ENCODE measurements at places on chromosomes 7 and 10. TPM values are rescaled to one million over a fixed set of nuclear protein-coding genes. Genes with fewer than 3 reads are reported as not detected.

DNA sequence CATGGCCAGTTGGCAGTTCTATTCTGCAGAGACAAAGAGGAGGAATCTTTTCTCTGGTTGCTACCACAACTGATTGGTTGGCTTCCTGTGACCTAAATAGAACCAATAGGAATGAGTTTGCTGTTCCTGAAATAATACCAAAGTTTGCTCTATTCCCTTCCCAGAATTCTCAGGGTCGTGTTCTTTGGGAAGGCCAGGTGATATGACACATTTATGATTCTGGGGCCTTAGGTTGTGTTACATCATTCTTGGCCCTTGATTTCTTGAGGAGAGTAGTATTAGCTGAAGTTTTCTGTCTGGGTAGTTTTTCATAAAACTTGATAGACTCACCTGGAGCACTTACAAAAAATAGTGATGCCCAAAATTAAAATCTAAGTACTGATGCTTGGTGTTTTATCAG lies 171.9 kb downstream of the LRRC4 start:
- DNase-seq: no peak
- no peak overlapping the region for H3K27ac ChIP-seq

DNA sequence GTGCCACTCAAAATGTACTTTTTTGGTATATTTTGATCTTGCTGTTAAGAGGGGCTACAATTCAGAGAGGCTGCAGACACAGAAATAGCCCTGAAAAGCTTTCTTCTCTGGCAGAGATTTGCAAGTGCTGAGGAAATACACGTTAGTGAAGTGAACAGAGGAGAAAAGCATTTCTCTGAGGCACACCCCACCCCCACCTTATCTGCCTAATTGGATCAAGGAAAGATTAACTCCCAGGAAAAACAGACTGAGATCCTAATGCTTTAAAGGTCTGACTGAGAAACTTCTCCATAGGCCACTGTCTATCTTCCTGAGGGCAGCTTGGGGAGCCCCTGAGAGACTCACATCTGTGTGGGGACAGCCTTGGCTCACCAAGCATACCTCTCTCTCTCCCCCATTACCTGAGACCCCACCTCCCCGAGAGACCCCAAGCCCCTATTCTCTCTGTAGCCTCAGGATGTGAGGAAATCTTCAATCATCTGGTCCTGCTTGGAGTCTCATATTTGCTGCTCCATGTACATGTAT lies 14.8 kb upstream of the AKR1C3 start:
- no peak overlapping the region for H3K27ac ChIP-seq
- DNase-seq: no peak
- no peaks in the 10 kb centered on the region for H3K4me1 ChIP-seq
- no peak overlapping the region for H3K4me3 ChIP-seq

DNA sequence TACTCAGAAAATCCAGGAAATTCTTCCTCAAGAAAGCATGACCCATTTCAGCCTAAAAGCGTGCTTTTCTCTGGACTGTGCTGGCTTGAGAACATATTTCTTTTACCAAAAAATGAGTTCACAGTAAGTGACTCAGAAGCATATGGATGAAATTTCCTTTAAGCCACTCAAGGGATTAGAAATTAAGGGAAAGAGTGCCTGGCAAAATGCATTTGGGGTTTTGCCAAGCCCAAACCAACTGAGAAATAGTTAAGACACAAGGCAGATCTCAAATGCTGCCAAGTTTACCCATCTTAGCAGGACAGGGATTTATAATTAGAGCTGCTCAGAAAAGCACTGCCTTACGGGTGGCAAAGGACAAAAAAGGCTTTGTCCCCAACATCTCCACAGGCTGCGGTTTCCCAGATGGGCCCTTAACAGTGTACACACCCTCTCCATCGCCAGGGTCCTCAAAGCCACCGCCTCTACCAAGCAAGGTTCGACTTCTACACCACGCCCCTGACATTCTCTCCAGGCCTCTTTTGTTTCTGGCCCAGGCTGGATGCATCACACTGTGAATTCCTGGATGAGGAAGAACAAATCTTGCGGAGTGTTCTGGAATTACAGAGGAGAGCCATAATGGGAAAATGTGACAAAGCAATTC lies 30.1 kb upstream of the CDHR3 start:
- no peak overlapping the region for H3K4me3 ChIP-seq

DNA sequence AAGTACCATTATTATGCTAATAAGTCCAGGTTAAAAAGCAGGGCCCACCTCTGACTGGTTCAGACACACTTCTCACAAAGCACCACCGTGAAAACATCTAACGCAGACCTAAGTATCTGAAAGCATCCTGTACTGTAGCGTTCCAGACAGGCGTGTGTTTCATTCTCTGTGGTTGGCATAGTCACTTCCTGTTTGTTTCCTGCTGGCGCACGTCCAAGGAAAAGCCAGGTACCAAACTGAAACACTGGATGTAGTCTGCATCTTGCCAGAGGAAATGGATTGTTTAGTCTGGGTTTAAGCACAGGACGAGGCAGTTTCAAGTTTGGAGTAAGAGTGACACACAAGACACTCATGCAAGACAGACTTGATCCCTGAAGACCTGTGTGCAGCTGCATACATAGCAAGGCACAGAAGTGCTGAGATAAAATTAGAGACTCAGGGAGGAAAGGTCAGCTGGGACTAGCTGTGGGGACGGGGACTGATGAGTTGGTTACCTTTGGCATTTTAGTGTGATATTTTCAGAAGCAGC lies 23.3 kb downstream of the BPGM start:
- no peak overlapping the region for H3K27ac ChIP-seq
- H3K4me1 ChIP-seq: peaks cover 12% of the 10 kb centered on the region
- peaks cover 18% of the 10 kb centered on the region for H3K36me3 ChIP-seq

- H3K27me3 ChIP-seq: no peaks in the 10 kb centered on the region
- no peak overlapping the region for H3K27ac ChIP-seq
- H3K36me3 ChIP-seq: peaks cover 94% of the 10 kb centered on the region
- H3K4me1 ChIP-seq: no peaks in the 10 kb centered on the region
- H3K4me3 ChIP-seq: no peak overlapping the region
Measured at GRCh38 chr10:112434988-112435619, 11.6 kb downstream of the ZDHHC6 start.

DNA sequence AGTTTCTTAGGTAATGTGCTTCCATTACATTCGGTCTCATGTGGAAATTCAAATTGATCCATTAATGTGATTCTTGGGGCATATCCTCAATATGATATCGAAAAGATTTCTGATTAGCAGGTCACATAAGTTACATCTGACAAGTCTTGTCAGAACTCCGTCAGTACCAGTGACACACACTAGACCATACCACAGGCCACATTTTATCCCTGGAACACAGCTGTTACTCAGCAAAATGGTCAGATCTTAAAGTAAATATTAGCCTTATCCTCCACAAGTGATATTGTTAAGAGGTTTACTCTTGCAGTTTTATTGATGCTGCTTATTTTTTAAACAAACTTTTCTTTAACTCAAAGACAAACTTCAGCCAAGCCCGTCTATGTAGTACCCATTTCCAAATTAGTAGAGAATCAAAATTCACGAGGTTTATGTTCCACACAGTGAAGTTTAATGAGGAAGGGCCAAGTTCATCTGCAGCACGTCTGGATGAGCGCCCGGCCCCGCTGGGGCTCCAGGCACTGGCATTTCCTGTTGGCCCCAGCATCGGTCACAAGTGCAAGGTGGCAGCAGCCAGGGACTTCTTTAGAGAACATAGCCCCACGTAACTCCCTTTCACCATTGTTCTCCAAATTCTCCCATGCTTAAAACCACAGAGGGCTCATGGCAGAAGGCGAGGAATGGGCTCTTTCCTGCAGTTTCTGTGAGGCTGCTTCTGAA lies 132.2 kb downstream of the VIPR2 start:
- no peaks in the 10 kb centered on the region for H3K36me3 ChIP-seq
- no peaks in the 10 kb centered on the region for H3K4me1 ChIP-seq
- DNase-seq: no peak
- H3K4me3 ChIP-seq: no peak overlapping the region
- H3K27me3 ChIP-seq: no peaks in the 10 kb centered on the region

GRCh38 chr10:104307576-104308438 lies 30.5 kb downstream of the ITPRIP start:
- no peak overlapping the region for H3K4me3 ChIP-seq
- no peaks in the 10 kb centered on the region for H3K27me3 ChIP-seq
- peaks cover 27% of the 10 kb centered on the region for H3K4me1 ChIP-seq
- no peak overlapping the region for H3K27ac ChIP-seq

DNA sequence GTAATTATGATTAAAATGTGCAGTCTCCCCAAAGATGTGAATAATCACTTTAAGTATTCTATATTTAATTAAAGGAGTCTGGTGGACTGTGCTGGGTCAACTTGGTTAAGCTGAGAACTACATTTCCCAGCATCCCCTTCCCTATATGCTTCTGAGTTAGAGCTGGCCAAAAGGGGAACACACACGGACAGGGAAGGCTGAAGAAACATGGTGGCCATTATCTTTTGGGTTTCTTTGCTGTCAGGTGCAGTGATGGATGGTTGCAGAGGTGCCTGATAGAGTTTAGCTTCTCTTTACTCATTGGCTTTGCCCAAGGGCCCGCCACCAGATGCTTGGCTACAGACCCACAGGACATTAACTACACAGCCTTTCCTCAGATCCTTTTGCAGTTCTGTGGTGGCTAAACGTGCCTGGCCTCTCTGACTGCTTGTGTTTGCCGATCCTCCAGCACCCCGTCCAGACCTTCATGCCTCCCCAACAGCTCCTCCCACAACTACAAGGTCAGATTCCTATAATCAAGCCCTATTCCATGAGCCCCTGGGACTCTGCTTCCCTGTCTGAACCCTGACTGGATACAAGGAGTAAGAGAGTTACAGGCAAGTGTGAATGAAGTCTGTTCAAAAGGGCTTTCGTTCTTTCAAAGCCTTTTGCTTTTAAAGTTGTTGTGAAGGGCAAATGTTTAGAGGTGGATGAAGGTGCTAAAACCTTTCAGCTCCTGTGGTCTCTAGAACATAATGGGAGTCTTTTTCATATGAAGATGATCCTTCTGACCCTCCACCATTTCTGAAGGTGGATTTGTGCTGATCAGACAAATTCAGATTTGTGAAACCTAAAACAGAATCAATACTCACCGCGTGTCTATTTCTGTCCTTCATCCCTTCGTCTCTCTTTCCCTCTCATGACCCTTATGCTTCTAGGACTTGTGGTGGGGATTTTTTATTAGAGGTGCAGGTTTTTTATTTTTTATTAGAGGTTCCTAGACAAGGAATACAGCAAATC lies 21.5 kb downstream of the BUB3 start:
- no peaks in the 10 kb centered on the region for H3K27me3 ChIP-seq
- H3K36me3 ChIP-seq: peaks cover 62% of the 10 kb centered on the region
- no peak overlapping the region for H3K4me3 ChIP-seq
- DNase-seq: no peak

DNA sequence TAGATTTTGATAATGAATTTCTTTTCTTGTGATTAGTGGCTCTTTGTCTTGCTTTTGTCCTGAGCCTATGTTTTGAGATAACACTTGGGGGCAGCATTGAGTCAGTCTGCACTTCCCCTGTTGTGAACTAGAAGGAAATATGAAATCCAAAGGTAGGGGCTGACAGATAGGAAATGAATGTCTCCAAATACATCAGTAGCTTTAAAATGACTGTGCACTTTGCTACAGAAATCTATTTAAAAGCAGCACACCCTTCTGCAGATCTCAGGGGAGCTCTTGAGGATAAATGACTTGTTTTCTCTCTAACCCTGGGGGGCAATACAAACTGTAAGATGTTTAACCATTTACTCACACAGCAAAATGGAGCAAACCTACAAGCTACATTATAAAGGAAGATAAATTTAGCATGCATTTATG lies 176.0 kb upstream of the MYO3A start:
- no peak overlapping the region for H3K4me3 ChIP-seq
- no peak overlapping the region for H3K27ac ChIP-seq
- H3K4me1 ChIP-seq: no peaks in the 10 kb centered on the region
- H3K27me3 ChIP-seq: no peaks in the 10 kb centered on the region

DNA sequence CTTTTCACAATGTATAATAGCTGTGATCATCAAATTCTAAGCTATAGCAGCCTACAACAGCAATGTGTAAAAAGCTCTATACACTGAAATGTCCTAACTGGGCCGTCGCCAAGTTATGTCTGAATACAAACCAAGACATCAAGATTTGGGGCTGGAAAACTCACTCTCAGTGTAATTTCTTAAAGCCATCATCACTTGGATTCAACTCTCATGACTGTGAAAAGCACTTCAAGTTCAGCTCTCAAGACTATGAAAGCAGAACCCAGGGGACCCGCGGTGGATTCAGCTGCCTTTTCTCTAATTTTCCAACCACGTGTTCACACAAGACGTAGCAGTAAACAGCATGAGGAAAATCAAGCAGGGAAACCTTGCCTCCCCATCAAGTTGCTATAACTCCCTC lies 15.8 kb upstream of the ZNRF2 start:
- no peaks in the 10 kb centered on the region for H3K36me3 ChIP-seq
- no peak for DNase-seq
- no peaks in the 10 kb centered on the region for H3K27me3 ChIP-seq
- no peaks in the 10 kb centered on the region for H3K4me1 ChIP-seq
- no peak overlapping the region for H3K4me3 ChIP-seq

DNA sequence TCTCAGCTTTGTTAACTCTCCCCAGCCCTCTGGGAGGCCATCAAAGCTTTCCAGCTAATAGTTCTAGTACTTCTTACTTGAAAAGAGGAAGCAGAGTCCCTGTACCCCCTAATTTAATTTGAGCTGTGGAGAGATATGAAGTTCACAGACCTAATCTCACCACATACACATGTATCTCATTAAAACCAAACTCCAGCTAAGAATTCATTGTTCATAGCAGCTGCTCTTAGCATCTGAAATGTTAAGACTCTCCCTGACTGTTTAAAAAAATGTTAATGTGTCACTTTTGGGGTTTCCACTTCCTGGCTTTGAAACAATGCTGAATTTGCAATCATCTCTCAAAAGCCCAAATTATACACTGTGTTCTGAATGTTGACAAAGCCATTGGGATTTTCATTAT lies 16.2 kb upstream of the MRC1 start:
- H3K4me3 ChIP-seq: no peak overlapping the region
- H3K4me1 ChIP-seq: no peaks in the 10 kb centered on the region
- H3K36me3 ChIP-seq: no peaks in the 10 kb centered on the region
- H3K27ac ChIP-seq: no peak overlapping the region

- no peak overlapping the region for H3K27ac ChIP-seq
- no peak overlapping the region for H3K4me3 ChIP-seq
- H3K36me3 ChIP-seq: no peaks in the 10 kb centered on the region
- no peak for DNase-seq
- H3K4me1 ChIP-seq: no peaks in the 10 kb centered on the region
Measured at GRCh38 chr7:141300816-141301215, 227.0 kb downstream of the TMEM178B start.

DNA sequence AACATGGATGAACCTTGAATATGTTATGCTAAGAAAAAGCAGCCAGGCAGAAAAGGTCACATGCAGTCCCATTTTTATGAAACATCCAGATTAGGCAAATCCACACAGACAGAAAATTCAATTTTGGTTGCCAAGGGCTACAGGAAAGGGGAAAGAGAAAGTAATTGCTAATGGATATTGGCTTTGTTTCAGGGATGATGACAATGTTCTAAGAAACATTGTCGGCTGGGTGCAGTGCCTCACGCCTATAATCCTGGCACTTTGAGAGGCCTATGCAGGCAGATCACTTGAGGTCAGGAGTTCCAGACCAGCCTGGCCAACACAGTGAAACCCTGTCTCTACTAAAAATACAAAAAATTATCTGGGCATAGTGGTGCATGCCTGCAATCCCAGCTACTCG lies 23.0 kb downstream of the ZNF33B start:
- no peaks in the 10 kb centered on the region for H3K4me1 ChIP-seq
- H3K27me3 ChIP-seq: no peaks in the 10 kb centered on the region
- H3K4me3 ChIP-seq: no peak overlapping the region
- no peak for DNase-seq

IFRD1 gene
- 41.0 TPM for total RNA-seq

CYP26C1 gene
- 0.51 TPM for total RNA-seq

IPMK gene
- 17.2 TPM for total RNA-seq

SPDYE6 gene
- total RNA-seq: not detected

CFAP69 gene
- total RNA-seq: 15.8 TPM

KCNIP2 gene
- 4.4 TPM for total RNA-seq

SLC39A12 gene
- 0.37 TPM for total RNA-seq
